ENCODE measurements at places on chromosomes 6 and 20.

DNA sequence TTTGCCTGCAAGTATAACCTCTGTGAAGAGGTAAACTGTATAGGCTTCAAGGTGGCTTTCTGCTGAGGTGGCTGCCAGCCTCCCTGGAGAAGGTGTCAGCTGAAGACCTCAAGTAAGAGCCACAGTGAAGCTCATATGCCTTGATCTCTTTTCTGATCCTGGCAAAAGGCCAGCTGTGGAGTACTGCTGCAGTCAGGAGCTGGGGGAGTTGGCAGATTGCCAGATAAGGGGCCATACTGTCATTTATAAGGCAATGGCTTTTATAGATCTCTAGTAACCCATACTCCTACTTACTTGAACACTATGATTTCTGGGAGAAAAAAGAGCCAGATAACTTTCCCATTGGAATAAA, 8.8 kb upstream of the CEP85L start:
- peak; percentile 75 for DNase-seq

DNA sequence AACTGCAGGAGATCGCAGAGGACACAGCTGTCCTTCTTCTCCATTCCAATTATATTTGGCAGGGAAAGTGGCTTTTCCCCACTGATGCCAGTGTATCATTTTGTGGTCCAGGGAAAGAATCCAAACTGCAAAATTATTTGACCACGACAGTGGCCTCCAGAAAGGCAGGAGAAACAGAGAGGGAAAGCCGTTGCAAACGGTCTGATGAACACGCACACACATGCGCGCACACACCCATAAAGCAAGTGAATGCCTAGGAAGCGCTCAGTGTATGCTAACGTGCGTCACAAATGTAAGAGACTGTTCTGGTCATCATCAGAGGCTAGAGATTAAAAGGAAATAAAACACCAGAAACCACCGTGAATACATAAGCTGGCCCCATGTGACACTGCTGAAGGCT, 54.0 kb downstream of the NPEPL1 start:
- DNase-seq, result no peak

DNA sequence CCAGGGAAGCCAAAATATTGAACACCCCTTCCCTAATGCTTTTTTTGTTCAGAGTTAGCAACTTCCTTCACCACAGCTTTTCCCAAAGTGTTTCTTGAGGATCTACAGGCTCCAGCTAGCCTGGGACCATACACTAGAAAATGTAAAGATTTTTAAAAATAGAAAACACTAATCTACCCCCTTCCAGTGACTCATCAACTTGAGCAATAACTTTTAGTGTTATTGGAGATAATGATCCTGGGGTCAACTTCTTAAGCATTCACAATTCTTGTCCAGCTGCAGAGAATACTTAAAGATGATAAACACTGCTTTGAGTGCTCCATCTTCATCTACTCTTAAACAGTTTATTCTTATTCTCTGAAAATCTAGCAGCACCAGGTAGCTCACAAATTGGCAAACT, 131.6 kb downstream of the COL9A1 start:
- no peak for DNase-seq

DNA sequence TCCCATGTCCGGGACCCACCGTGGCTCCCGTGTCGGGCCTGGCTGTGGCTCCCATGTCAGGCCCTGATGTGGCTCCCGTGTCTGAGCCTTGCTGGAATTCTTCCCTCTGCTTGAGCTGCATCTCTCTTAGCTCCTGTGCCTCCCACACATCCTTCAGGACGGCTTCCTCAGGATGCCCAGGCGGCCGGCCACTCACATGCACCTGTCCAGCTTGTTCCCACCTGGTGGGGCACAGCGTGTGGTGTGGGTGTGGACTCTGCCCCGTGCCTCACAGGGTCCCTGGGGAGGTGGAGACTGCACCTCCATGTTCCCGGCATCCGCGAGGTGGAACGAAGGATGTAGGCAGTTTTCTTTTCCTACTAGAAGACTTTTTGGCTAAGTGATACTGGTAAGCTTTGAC, 170.7 kb downstream of the SMOC2 start:
- no peak for DNase-seq
